ENCODE measurements at places on chromosomes 11 and 22.

- DNase-seq, result no peak
Measured at GRCh38 chr11:68469642-68470041, 9.1 kb downstream of the PPP6R3 start.

DNA sequence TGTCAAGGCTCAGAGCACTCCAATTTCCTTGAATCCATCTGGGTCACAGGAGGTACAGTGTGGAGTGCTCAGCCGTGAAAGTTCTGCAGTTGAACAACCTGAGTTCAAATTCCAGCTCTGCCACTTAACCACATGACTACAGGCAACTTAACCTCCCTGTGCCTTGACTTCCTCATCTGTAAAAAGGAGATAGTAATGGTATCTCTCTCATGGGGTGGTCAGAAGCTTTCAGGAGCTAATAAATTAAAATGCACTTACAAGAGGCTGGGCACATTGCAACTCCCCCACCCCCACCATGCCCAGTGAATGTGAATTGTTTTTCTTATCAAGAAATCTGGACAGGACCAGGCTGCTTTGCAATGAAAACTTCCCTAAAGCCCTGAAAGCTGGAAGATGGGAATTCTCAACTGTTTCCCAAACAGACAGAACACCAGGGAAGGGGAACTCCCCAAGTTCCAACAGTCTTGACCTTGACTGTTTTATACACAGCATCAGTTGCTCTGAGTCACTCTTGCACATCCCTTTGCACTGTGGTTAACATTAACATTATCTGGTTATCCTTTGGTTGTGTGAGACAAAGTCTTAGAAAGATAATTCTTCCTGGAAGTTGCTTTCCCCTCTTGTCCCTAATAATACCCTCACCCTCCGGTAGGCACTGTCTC lies 137.0 kb downstream of the SLC1A2 start:
- DNase-seq, result peak; percentile 77

GRCh38 chr22:42974223-42974622 lies 40.7 kb downstream of the PACSIN2 start:
- no peak for DNase-seq

DNA sequence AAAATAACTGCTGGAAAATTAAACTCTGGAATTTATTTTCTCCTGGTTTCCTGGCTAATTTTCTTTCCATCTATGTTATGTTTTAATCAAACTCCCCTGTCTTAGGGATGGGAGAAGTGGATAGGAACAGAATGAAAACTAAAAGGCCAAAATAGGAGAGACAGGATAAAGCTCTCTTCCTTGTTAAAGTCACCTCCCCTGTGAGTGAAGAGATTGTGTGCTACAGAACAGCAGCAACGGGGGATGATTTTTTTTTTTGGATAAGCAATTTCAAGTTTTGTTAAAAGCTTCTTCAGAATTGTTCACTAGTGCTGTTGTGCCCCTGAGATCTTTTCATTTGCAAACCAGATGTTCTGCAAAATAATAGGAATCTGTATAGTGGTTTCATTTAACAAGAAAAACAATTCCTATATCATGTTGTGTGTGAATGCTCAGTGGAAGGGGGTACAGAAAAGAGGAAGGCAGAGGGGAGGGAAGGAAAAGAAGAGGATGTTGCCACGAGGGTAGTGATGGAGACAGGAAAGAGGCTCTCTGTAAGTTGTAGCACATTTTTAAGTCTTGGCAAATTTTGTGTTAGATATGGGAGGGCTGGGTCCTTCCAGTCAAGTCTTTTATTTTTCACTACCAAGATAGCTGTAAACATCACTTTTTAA lies 301.2 kb downstream of the CADM1 start:
- no peak for DNase-seq

GRCh38 chr11:43922744-43923405 lies 19.6 kb upstream of the C11orf96 start:
- no peak for DNase-seq

- DNase-seq, result no peak
Measured at GRCh38 chr11:67113231-67113721, 5.8 kb upstream of the KDM2A start.

GRCh38 chr11:34859496-34859895 lies 56.7 kb downstream of the APIP start:
- no peak for DNase-seq

DNA sequence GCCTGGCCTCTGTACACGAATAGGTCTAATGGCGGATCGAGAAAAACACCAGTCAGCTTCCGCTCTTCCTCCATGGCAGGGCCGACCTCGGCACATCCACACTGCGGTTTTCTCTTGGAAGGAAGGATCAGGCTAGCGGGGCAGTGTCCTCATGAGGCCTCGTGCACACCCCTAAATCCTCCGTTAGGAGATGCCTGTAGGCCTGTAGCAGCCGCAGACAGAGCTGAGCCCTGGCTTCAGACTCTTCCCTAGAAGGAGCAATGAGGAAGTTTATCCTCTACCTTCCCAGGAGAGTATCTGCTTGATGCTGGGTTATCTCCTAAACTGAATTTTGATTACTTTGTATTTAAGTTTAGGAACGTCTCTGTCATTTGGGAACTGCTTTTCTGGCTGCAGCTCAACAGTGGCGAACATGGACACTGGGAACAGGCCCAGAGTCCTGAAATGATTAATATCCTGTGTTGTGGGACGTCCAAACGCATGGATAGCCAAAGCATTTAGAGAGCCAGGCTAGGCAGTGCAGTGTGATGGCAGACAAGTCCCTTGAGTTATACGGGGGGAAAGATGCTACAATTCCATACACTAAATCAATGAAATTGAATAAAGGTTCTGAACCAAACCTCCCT lies 16.5 kb upstream of the BMAL1 start:
- DNase-seq, result peak; percentile 60

- peak; percentile 45 for DNase-seq
Measured at GRCh38 chr22:46491946-46492345, 45.5 kb downstream of the CELSR1 start.

DNA sequence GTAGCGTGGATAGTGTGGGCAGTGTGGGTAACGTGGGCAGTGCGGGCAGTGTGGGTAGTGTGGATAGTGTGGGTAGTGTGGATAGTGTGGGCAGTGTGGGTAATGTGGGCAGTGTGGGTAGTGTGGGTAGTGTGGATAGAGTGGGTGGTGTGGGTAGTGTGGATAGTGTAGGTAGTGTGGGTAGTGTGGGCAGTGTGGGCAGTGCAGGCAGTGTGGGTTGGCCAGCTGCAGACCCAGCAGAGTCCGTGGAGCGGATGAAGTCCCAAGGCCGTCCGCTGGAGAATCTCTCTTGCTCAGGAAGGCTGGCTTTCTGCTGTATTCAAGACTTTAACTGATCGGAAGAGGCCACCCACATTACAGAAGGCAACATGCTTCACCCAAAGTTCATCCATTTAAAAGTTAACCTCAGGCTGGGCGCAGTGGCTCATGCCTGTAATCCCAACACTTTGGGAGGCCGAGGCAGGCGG lies 26.1 kb upstream of the KRTAP5-6 start:
- DNase-seq, result no peak

DNA sequence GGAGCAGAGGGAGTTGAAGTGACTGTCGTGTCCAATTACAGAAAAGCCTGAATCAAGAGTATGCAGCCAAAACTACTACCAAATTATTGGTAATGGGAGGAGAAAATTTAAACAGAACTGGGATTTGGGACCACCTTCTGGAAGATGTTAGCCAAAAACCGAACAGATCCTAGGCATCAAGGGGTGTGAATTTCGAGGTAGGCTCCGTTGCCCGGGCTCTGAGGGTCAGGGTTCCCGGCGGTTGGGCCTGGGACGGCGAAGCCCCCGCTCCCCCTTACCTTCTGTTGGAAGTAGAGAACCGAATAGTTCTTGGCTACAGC lies 313 bp downstream of the PRCP start:
- no peak for DNase-seq

- DNase-seq, result peak; percentile 81
Measured at GRCh38 chr11:29328961-29329441, 687.8 kb downstream of the KCNA4 start.

- no peak for DNase-seq
Measured at GRCh38 chr11:48054994-48055291, 74.6 kb downstream of the PTPRJ start.

DNA sequence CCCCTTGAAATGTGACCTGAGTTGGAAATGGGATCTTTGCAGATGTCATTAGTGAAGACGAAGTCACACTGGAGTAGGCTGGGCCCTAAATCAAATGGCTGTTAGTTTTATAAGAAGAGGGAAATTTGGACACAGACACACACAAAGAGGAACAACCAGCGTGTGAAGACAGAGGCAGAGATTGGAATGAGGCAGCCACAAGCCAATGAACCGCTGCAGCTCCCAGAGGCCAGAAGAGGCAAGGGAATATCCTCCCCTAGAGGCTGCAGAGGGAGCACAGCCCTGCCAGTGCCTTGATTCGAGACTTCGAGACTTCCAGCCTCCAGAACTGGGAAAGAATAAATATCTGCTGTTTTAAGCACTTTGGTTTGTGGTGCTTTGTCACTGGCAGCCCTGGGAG lies 484.5 kb downstream of the MN1 start:
- no peak for DNase-seq

GRCh38 chr11:118649941-118650340 lies 29.5 kb downstream of the TREH start:
- no peak for DNase-seq

DNA sequence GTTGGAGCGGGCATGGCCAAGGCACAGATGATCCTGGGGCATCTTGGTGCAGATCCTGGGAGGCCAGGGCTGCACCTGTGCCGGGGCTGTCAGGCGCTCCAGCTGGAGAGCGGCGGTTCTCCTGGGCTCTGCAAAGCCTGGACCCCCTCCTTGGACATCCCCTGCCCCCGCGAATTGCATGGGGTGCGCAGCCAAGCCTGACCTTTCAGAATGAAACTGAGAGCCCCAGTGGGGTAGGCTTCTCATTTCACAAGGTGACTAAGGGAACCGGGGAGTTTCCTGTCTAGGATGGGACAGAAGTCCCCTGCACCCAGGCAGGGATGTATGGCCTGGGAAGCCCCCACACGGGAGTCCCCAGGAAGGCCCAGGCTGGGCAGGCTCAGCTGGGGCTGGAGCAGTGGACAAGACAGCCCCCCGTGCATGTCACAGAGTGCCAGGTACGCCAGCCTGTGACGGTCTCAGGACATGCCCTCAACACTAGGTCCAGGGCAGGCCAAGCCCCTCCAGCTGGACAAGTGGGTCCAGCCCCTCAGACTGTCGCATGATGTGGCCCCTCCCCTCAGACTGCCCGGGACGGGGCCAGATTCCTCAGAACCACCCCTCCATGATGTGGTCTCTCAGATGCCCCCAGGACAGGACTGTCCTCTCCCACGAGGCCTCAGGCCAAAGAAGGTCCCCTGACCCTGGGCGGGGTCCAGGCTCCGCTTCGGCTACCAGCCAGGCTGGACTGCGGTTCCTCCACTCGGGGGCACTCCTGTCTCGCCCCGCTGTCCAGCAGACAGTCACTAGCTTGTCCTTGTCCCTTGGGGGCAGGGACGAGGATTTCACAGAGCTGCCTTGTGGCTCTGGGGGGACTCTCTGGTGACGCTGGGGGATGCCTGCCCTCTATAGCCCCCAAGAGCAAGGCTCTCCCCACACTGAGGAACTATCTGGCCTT lies 2.3 kb downstream of the LSP1 start:
- DNase-seq, result no peak

DNA sequence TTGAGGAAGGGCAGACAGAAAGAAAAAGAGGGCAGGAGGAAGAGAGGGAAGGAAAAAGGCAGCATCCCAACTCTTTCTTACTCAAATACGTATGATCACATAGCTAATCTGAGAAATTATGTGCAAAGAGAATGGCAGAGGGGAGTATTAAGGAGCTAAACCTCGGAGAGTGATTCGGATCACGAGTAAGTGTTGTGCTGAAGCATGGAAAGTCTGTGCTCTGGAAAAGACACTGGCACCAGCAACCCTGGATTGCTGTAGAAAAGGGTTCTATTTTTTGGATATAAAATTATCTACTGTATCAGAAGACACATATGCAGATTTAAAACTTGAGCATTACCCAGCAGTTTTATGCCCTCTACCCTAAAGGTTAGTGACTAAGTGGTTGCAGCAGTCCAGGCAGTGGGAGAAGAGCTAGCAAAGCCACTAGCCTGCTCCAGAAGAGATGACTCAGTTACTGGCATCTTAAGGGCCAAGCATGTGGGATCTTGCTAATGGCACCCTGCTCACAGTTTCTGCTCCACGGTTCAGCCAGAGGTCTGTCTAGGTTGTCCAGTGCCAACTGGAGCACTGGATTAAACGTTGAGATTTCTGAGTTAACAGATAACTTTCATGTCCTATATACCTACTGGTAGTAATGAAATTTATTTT lies 151.7 kb downstream of the SWAP70 start:
- DNase-seq, result peak; percentile 86

DNA sequence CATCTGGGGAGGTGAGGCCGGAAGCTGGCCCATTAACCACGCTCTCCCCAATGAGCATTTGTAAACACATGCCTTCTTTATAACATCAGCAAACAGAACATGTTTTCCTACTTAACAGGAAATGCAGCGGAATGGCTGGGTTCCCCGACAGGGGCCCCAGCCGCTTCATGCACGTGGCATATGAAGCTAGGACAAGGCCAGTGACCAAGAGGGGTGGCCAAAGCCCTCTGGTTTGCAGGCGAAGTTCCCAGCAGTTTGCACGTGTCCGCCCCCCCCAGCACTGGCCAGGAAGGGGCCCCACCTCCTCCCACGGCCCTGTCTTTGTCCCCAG lies 38.7 kb upstream of the LINC01488 start:
- DNase-seq, result peak; percentile 77

DNA sequence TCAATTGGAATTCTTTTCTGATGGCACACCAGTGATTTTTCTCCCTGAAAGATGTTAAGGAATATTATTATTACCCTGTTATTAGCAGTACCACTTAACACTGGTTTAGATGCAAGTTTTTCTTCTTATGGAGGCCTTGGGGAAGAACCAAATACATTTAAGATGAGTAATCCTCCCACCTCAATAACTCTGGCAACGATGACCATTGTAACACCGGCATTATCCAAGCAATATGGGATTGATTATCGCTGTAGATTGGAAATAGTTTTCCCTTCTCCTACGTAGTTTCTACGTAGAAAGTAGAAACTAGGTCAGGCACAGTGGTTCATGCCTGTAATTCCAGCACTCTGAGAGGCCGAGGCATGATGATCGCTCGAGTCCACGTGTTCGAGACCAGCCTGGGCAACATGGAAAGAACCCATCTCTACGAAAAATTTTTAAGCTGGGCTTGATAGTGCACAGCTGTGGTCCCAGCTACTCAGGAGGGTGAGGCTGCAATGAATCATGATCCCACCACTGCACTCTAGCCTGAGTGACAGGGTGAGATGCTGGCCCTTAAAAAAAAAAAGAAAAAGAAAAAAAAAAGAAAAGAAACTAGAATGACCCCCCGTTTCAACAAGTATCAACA lies 45.5 kb downstream of the PACSIN2 start:
- peak; percentile 85 for DNase-seq

DNA sequence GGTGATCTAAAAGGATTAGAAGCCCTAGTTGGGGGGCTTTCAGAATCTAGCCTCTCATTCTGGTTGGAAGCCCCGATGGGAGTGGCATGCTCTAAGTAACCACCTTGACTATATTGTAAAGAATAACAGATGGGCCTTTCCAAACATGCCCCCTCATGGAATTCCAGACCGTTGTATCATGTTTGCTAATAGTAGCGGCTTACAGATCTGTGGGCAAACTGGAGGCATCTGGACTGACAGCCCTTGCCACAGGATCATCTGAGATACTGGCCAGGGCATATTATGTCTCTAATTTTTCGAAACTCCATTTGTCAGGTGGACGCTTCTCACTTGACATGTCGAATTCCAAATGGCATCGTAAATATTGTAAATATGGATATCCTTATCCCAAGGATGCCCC lies 10.5 kb downstream of the APIP start:
- DNase-seq, result no peak

Measured in EL (cell line).